ENCODE measurements at places on chromosomes 5 and 9. TPM values are rescaled to one million over a fixed set of nuclear protein-coding genes. Genes with fewer than 3 reads are reported as not detected.
A peak's percentile ranks its signal among the peaks of the same experiment; 100 is the strongest.

HTR4 gene
- total RNA-seq: not detected

FEM1C gene
- 21.0 TPM for total RNA-seq

ROPN1L gene
- 0.68 TPM for total RNA-seq

NR5A1 gene
- not detected for total RNA-seq

CCDC152 gene
- 0.78 TPM for total RNA-seq

GARIN3 gene
- total RNA-seq: not detected

TMEM215 gene
- not detected for total RNA-seq

DNA sequence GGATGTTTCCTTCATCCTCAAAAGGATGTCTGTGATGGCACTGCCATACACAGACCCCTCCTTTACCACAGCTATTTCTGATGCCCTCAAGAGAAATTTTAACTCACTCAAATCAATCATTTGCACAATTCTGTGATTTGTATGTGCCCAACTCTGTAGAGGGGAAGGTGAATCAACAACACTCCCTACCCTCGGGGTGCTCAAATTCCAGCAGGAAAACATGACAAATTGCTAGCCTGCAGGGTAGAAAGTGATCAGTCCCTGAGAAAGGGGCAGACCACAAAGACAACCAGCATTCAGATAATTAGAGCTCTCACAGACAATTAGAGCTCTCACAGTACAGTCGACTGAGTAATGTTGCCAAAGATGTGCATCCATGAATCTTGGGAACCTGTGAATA is 45.3 kb upstream of the FOXE1 start:
- no peak overlapping the region for H3K4me3 ChIP-seq
- H3K27ac ChIP-seq: no peak overlapping the region
- no peaks in the 10 kb centered on the region for H3K4me1 ChIP-seq

GRCh38 chr9:5178126-5178805 is 7.2 kb downstream of the INSL6 start:
- H3K4me1 ChIP-seq: no peaks in the 10 kb centered on the region
- no peak for DNase-seq
- H3K27ac ChIP-seq: no peak overlapping the region
- H3K27me3 ChIP-seq: no peaks in the 10 kb centered on the region
- no peak overlapping the region for H3K4me3 ChIP-seq
- H3K36me3 ChIP-seq: no peaks in the 10 kb centered on the region

GRCh38 chr9:136684799-136685198 is 2.5 kb downstream of the AGPAT2 start:
- no peak overlapping the region for H3K27ac ChIP-seq
- DNase-seq: no peak
- no peaks in the 10 kb centered on the region for H3K36me3 ChIP-seq
- H3K4me3 ChIP-seq: no peak overlapping the region
- no peaks in the 10 kb centered on the region for H3K27me3 ChIP-seq

GRCh38 chr9:112084334-112084733 is 90.8 kb downstream of the SUSD1 start:
- no peaks in the 10 kb centered on the region for H3K27me3 ChIP-seq
- H3K36me3 ChIP-seq: no peaks in the 10 kb centered on the region
- no peak overlapping the region for H3K27ac ChIP-seq
- H3K4me1 ChIP-seq: no peaks in the 10 kb centered on the region
- DNase-seq: no peak

DNA sequence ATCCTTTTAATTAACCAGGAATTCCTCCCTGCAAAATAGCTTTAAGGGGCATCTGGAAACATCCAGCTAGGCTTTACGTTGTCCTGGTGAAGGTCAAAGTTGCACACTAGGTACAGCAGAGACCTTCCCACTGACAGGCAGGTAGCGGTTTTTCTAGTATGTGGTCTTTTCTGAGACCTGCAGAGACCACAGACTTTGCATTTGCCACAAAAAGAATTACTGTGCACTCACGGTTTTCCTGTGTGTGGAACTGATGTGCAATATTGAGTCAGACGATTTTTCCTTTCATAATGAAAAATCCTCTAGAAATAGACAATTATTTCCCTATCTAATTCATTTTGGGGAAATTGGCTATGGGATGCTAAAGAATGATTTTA is 417.0 kb upstream of the ADAMTSL1 start:
- H3K36me3 ChIP-seq: no peaks in the 10 kb centered on the region
- no peak overlapping the region for H3K27ac ChIP-seq
- H3K4me3 ChIP-seq: no peak overlapping the region
- no peak for DNase-seq

- no peak overlapping the region for H3K4me3 ChIP-seq
- H3K4me1 ChIP-seq: no peaks in the 10 kb centered on the region
- H3K36me3 ChIP-seq: no peaks in the 10 kb centered on the region
- H3K27me3 ChIP-seq: no peaks in the 10 kb centered on the region
- no peak overlapping the region for H3K27ac ChIP-seq
Measured at GRCh38 chr5:178533136-178533535, 57.1 kb downstream of the COL23A1 start.

- H3K27ac ChIP-seq: no peak overlapping the region
- H3K27me3 ChIP-seq: no peaks in the 10 kb centered on the region
- DNase-seq: no peak
- H3K4me1 ChIP-seq: no peaks in the 10 kb centered on the region
Measured at GRCh38 chr5:96279801-96280542, 153.1 kb downstream of the PCSK1 start.

DNA sequence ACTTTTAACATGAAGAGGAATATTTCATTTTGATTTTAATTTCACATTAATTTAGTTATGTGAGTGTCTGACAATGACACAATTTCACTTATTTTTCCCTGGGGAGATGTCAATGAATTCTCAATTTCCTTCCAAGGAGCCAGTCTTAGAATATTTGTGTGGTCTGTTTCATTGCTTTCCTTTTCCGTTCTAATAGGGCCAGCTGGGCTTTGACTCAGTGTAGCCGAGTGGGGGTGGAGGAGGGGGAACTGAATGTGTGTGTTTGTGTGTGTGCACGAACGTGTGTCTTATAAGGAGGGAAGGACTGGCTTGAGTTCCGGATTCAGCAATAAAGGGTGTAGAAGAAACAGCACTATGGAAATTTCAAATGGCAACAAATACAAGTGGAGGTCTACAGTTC is 100.0 kb downstream of the BASP1 start:
- no peak for DNase-seq
- H3K4me3 ChIP-seq: no peak overlapping the region
- no peaks in the 10 kb centered on the region for H3K4me1 ChIP-seq
- no peak overlapping the region for H3K27ac ChIP-seq
- H3K36me3 ChIP-seq: no peaks in the 10 kb centered on the region

- no peak overlapping the region for H3K27ac ChIP-seq
- peak; percentile 92 for DNase-seq
- peak overlapping the region; percentile 3 for H3K4me3 ChIP-seq
- no peaks in the 10 kb centered on the region for H3K27me3 ChIP-seq
- H3K4me1 ChIP-seq: no peaks in the 10 kb centered on the region
Measured at GRCh38 chr5:139747583-139748504, 47.8 kb upstream of the PSD2 start.

- peak overlapping the region; percentile 73 for H3K27ac ChIP-seq
- peaks cover 2% of the 10 kb centered on the region for H3K4me1 ChIP-seq
- DNase-seq: no peak
- no peak overlapping the region for H3K4me3 ChIP-seq
- H3K27me3 ChIP-seq: no peaks in the 10 kb centered on the region
Measured at GRCh38 chr9:94287877-94288513, 28.9 kb downstream of the ZNF169 start.

DNA sequence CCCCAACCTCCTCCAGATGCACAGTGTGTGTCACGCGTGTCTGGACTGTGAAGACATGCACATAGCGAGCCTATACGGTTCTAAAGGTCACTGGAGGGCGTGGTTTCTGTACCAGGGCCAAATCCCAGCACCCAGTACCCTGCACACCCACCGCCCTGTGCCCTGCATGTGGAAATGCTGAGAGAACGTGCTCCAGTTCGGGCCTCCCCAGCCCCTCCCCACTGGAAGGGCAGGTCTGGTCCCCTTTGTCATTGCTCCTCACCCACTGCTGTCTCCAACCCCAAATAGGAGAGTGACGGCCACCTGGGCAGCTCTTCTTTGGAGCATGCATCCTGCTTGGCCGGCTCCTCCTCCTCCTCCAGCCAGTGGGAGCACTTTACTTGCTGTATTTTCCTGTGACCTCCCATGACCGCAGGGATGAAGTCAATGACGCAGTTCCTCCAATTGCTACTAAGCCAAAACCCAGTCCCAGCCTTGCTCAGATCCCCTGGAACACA is 116.7 kb downstream of the WNK2 start:
- no peaks in the 10 kb centered on the region for H3K36me3 ChIP-seq
- peak; percentile 38 for DNase-seq
- H3K27me3 ChIP-seq: no peaks in the 10 kb centered on the region
- H3K4me3 ChIP-seq: no peak overlapping the region
- no peaks in the 10 kb centered on the region for H3K4me1 ChIP-seq

- no peak overlapping the region for H3K4me3 ChIP-seq
- no peaks in the 10 kb centered on the region for H3K27me3 ChIP-seq
- DNase-seq: no peak
- H3K4me1 ChIP-seq: no peaks in the 10 kb centered on the region
Measured at GRCh38 chr9:21833090-21833801, 30.8 kb downstream of the MTAP start.

DNA sequence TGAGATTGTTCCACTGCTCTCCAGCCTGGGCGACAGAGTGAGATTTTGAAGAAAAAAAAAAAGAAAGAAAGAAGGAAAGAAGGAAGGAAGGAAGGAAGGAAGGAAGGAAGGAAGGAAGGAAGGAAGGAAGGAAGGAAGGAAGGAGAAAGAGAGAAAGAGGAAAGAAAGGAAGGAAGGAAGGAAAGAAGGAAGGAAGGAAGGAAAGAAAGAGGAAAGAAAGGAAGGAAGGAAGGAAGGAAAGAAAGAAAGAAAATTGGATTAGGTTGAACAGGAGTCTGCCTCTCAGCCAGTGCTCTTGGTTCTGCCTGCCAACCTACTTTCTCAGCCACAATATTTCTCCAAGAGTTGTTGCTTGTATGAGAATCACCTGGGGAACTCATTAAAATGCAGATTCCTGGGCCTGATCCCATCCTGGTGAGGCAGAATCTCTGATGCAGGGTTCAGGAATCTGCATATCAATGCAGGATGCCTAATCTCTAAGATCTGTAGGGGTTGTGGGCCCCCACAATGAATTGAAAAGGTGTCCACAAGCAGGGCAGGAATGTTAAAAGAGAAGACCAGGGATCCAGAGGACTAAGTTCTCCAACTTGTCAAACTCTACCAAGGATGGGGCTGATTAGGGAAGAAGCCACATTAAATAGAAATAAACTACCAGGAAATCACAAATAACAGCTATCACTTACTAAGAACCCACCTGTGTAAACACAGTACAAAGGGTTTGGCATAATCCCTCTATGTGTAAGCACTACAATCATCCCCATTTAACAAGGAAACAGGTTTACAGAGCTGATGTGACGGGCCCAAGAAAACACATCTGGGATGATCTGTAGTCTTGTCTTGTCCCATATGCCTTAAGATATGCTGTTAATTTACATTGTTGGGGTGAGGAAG is 23.4 kb upstream of the GALNT10 start:
- H3K36me3 ChIP-seq: no peaks in the 10 kb centered on the region
- no peaks in the 10 kb centered on the region for H3K4me1 ChIP-seq
- no peak overlapping the region for H3K4me3 ChIP-seq
- no peak for DNase-seq

DNA sequence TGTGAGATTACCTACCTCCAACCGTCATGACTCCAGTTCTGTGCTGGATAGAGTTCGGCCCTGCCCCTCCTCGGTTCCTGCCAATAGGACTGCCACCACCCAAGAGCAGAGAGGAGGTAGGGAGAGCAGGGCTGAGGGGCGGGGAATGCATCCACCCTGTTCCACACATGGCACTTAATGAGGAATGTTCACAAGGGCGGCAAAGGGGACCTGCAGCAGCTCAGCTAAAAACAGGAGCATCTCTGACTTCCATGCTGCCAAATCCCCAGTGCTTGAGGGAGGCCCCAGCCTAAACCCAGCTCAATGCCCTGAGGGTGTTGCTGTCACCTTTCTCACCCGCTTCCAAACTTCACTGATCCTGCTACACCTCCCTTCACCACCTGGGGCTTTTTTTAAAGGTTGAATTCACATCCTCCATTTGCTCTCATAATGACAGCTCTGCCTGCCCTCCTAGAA is 7.8 kb upstream of the DELE1 start:
- H3K27me3 ChIP-seq: no peaks in the 10 kb centered on the region
- no peak for DNase-seq

DNA sequence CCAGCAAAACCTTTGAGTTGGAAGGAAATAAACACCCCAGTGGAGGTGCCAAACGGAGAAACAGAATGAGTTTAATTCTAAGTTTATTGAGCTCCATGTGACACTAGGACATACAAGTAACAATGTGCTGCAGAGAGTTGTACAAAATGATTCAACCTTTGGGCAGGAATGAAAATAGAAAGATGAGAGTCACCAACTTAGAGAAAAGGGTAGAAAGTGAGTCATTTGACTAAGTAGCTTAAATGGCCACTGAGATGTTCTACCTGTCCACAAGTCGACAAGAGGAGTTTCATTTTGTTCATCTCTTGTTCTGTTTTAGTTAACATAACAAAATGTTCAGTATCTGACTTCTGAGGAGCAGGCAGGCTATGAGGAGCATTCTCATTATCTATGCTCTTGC is 284.7 kb downstream of the NR2F1-AS1 start:
- H3K4me3 ChIP-seq: no peak overlapping the region
- no peaks in the 10 kb centered on the region for H3K27me3 ChIP-seq
- no peak overlapping the region for H3K27ac ChIP-seq
- no peaks in the 10 kb centered on the region for H3K4me1 ChIP-seq
- no peak for DNase-seq

GRCh38 chr9:4384750-4385149 is 84.9 kb upstream of the GLIS3 start:
- H3K27ac ChIP-seq: no peak overlapping the region
- H3K36me3 ChIP-seq: no peaks in the 10 kb centered on the region
- H3K4me3 ChIP-seq: no peak overlapping the region
- DNase-seq: no peak
- H3K27me3 ChIP-seq: no peaks in the 10 kb centered on the region

- no peaks in the 10 kb centered on the region for H3K36me3 ChIP-seq
- no peak overlapping the region for H3K4me3 ChIP-seq
- H3K27ac ChIP-seq: no peak overlapping the region
- no peaks in the 10 kb centered on the region for H3K27me3 ChIP-seq
- H3K4me1 ChIP-seq: no peaks in the 10 kb centered on the region
Measured at GRCh38 chr5:77157732-77158532, 52.5 kb upstream of the PDE8B start.

Data from aorta (tissue), 5 donors.